ENCODE measurements at places on chromosomes 6 and 20. TPM values are rescaled to one million over a fixed set of nuclear protein-coding genes. Genes with fewer than 3 reads are reported as not detected.

TRIM15 gene
- total RNA-seq, result not detected

COL12A1 gene
- total RNA-seq, result 9.7 TPM

GABRR1 gene
- not detected for total RNA-seq

- DNase-seq, result peak; percentile 15
These were observed 38.9 kb downstream of the SMAP1 start for GRCh38 chr6:70706491-70707123.

DNA sequence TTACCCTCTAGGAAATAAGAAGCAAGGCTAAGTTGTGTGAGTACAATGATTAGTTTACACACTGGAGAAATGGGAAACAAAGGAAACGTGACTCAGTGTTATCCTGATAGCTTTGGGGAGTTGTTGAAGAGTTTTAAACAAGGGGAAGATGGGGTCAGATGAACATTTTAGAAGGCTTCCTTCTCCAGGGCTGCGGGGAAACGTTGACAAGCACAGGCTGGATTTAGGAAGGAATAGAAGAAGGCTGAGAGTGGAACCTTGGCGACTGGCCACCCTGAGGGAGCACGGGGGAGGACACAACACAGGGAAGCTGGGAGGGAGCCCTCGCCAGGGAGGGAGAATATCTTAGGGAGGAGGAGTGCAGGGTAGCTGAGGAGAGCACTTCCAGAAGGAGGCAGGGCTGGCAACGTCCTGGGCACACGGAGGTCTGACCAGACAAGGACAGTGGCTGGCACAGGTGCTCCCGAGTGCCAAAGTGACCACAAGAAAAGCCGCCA lies 134.7 kb downstream of the AIG1 start:
- no peak for DNase-seq

DNA sequence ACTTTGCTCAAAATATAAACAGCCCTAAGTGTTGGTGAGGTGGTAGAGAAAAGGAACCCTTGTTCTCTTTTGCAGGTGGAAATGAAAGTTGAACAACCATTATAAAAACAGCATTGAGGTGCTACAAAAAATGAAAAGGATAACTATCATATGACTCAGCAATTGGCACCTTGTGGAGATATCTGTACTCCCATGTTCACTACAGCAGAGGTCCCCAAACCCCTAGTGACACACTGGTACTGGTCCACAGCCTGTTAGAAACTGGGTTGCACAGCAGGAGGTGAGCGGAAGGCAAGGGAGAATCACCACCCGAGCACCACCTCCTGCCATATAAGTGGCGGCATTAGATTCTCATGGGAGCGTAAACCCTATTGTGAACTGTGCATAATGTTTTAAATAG lies 267.4 kb upstream of the THEMIS start:
- peak; percentile 20 for DNase-seq

DNA sequence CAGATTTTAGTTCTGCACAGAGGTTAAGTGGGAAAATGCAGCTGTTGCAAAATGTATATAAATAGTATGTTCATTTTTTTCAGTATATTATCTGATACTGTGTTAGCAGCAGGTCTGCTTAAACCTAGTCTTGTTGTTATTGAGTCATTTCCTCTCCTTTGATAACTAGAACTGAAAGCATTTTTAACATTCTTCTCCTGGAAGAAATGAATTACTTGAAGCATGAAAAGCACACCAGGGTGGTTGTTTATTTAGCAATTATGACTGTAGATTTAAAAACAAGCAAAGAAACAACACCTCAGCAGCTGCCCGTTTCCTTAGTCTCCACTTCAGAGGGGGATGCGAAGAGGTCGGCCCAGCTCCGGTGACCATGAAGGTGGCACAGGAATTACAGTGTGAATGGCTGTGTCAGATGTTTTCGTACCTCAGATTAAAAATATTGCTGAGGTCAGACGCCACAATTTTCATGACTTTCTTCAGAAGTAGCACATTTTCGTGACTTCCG lies 53.5 kb downstream of the GOPC start:
- peak; percentile 80 for DNase-seq

GRCh38 chr20:49966861-49967260 lies 15.9 kb upstream of the SNAI1 start:
- no peak for DNase-seq

DNA sequence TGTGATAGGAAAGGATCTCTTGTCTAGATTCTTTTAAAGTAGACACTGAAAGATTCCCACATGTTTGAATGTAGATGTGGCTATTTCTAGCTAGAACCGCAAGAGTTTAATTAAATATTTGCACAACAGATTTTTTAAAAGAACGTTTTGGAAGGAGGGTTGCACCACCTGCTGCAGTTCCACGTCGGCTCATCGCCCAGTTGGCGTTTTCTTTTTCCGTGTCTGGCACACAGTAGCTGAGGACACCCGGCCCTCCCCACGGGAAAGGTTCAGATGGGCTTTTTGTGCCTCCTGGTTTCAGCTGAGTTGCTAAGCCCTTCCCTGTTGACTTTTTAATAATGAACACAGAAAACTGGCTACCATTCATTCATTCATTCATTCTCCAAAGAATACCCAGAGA lies 41.8 kb upstream of the DOK5 start:
- DNase-seq, result no peak

DNA sequence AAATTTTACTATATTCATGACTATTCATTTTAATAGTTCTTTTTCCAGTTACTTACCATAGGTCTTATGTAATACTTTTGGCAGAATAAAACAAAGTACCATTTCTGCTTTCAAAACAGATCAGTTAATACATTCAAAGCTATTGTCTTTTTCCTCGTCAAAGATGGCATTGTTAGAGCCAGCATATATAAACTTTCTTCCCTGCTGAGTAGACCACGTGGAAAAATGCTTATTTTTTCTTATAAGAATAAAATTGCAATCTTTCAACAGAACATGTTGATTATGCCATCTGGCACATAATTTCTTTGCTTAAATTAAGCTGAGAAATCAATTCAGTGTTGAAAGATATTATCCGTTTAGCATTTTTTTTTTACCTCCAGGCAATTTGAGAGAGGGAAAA lies 34.9 kb upstream of the EXOC2 start:
- no peak for DNase-seq

- DNase-seq, result no peak
These were observed 16.3 kb downstream of the ORC3 start for GRCh38 chr6:87606199-87606598.

Data from HT1080 (cell line).